Stimulated activated naive CD4-positive, alpha-beta T cell (primary cell): ENCODE measurements at places on chromosomes 2 and 18.

DNA sequence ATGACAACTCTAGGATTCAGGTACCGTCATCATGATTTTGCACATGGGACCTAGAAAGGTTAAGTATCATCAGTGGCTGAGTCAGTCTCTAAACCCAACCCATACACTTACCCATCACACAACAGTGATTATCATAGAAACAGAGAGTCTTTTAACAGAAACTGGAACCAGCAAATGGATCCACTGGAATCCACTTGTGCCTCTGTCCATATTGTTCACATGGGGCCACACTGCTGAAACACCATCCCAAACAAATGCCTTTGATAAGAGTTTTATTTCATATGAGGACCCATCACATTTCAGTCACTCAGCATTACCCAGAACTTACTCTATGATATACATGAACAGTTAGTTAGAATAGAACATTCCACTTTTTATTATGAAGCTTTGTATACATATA, 430.0 kb downstream of the STK39 start:
- no peak for DNase-seq

GRCh38 chr2:80889009-80889408, 584.5 kb upstream of the LRRTM1 start:
- no peak for DNase-seq

GRCh38 chr2:165440367-165440766, 29.1 kb upstream of the CSRNP3 start:
- no peak for DNase-seq

DNA sequence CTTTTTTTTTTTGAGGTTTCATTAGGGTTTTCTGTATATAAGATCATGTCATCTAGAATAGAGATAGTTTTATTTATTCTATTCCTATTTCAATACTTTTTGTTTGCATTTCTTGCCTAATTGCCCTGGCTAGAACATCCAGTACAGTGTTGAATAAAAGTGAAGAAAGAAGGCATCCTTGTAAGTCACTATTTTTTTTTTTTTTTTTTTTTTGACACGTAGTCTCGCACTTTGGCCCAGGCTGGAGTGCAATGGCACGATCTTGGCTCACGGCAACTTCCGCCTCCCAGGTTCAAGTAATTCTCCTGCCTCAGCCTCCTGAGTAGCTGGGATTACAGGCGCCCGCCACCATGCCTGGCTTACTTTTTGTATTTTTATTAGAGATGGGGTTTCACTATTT, 27.8 kb upstream of the RANBP2 start:
- DNase-seq: no peak

DNA sequence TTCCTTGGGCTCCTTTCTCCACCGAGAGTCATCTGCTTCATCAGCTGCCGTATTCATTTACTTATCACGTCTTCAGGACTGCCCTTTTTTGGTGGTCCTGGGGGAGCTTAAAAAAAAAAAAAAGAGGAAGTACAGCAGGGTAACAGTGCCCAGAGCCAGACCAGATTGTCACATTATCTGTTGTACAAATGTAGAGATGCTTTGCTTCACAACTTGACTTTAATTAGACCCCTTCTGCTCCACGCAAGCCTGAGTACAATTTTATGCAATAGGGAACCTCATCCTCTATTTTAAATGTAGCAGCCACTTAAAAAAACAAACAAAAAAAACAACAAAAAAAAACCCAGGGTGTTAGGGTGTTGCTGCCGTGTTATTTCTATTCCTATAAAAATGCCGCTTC, 128.3 kb downstream of the PRPF40A start:
- no peak for DNase-seq

GRCh38 chr18:35559867-35560266, 21.7 kb upstream of the GALNT1 start:
- DNase-seq: no peak

DNA sequence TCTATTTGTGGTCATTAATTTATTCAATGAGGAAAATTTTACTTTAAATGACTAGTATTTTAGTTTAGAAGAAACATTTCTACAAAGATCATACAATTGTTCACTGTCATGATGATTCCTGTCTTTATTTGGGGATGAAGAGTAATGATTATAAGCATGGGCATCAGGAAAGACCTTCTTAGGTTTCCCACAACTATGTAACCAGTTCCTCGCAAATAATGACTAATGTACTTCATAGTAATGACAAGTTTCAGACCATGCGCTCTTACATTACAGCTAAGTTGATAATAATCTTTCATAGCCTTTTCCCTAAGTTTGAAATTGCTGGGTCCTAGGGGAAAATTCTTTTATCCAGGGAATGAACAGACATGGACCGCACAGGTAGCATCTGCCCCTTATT, 90.5 kb downstream of the MYO5B start:
- no peak for DNase-seq

- DNase-seq: no peak
Observed at GRCh38 chr2:173221132-173221695, 133.5 kb upstream of the CDCA7 start.

- no peak for DNase-seq
Observed at GRCh38 chr2:119156105-119156890, 2.3 kb downstream of the C1QL2 start.

DNA sequence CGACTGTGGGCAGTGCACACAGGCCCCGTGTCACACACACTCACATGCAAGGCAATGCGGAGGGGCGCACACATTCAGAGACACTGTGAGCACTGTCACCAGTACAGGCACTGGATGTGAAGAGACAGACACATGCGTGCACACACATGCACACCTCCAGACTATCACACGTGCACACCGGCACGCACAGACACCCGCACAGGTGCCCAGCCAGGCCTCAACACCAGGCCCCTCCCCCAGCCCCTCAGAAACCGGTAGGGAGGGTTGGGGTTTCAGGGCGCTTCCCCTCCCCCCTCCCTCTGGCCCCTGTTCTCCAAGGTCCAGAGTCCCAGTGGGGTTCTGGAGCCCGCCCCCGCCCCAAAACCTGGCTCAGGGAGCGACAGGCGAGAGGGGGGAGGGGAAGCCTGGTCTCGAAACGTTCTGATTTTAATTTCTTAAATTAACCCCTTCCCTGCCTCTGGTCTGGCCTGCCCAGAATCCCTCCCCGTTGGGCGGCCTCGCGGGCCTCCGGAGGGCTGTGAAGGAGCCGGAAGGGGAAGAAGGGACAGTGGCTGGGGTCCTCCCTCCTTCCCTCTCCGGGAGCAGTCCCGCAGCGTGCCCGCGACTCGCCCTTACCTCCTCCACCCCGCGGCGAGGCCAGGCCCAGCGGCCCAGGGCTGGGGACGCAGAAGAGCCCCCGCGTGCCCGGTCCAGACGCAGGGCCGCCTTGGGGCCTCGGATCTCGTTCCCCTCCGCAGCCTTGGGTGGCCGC, 558 bp downstream of the FBXO41 start:
- no peak for DNase-seq

DNA sequence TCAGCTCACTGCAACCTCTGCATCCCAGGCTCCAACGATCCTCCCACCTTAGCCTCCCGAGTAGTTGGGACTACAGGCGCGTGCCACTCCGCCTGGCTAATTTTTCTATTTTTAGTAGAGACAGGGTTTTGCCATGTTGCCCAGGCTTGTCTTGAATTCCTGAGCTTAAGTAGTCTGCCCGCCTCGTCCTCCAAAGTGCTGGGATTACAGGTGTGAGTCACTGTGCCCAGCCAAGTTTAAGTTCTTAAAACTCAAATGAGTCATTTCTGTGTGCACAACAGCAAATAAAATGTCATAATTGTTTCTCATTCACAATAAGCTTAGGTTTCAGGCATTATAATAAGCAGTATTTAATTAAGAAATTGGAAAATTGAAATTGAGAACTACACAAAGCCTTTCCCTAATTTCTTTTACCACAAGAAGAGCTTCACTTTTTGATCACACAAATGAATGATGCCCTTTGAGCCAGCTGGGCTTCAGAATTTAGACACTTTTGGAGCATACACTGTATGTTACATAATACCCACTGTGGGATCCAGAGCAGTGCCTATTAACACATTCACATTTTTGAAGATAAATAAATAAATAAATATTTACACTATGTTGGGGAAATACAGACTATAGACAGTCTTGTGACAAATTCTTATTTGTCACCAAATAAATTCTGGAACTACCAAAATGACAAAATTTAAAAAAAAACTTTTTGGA, 8.6 kb upstream of the ME2 start:
- DNase-seq: no peak

DNA sequence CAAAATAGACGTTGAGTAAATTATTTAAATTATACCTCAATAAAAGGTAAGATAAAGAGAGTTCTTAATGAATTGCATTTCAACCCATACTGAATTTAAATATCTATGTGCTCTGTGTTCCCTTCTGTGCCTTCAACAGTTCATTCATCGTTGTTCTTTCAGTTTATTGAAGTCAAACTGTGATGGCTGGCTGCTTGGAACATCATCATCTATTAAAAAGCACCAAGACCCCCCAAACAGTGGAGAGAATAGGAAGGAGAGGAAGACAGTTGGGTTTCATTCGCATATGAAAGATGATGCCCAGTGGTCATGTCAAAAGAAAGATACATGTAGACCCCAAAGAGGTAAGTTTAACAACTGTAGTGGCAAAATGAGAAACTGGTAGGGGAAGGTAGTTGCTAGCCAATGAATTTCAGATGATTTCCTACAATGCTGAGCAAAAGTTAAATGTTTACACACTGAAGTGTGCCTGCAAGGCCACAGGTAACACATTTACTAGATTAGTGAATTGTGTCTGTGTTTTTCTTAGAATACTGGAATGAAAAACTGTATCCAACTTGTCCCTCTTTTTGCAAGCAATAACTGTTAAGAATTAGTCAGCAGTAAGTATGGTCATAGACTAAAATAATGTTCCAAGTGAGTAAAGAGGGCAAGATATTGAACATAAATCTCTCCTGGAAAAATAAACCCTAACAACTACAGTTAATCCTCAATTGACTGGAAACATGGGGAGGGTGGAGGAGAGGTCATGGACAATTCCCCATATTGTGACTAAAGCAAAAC, 331.3 kb downstream of the KIAA1328 start:
- no peak for DNase-seq

DNA sequence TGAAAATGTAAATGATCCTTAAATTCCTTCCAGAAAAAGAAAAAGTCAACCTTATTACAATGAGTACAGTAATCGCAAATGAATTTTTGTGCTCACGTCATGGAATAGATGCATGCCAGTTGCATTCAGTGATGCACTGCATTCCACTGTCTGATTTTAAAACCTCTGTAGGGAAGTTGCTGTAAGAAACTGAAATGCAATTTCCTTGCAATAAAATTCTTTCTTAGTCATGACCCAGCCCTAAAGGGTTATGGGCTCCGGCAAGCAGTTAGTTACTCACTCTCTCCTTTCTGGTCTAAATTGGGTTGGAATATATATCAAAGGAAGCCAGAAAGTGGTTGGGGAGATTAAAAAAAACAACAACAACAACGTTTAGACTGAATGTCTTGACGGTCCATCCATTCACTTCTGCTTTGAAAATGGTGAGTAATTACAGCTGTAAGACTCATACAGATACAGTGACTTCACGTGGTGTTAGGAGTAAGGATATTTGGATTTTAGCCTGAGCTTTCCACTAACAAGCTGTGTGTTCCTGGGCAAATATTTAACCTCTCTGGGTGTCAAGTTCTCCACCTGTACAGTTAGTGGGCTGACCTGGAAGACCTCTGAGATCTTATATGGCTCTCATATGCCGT, 8.6 kb upstream of the RND3 start:
- no peak for DNase-seq

- DNase-seq: no peak
Observed at GRCh38 chr2:36373149-36373926, 17.8 kb downstream of the CRIM1 start.

DNA sequence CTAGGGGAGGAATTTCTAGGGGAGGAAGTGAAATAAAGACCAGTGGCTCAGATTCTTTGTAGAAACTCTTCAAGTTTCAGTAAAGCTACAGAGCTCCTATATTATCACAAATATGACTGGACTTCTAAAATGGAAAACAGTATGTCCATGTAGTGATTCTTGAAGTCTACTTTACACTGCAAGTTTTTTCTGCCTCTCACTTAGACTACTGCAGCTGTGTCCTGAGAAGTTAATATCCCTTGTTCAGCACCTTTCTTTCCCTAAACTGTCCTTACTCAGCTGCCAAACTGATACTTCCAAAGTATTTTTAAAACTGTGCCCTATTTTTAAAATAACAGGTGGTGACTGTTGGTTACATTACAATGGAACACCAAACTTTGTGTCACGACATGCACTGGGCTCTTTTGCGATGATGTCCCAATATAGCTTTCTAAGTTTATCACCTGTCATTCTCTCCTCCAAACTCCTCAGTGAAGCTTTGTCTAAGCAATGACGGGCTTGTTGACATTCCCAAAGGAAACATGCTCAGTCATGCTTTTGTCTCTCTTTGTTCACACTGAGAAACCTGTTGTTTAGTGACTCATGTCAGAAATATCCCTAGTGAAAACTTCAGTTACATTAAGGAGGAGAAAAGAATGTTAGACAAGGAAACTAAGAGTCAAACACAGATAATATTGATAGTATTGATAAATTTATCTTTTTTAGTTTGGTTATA, 341.1 kb downstream of the ARL6IP6 start:
- no peak for DNase-seq

DNA sequence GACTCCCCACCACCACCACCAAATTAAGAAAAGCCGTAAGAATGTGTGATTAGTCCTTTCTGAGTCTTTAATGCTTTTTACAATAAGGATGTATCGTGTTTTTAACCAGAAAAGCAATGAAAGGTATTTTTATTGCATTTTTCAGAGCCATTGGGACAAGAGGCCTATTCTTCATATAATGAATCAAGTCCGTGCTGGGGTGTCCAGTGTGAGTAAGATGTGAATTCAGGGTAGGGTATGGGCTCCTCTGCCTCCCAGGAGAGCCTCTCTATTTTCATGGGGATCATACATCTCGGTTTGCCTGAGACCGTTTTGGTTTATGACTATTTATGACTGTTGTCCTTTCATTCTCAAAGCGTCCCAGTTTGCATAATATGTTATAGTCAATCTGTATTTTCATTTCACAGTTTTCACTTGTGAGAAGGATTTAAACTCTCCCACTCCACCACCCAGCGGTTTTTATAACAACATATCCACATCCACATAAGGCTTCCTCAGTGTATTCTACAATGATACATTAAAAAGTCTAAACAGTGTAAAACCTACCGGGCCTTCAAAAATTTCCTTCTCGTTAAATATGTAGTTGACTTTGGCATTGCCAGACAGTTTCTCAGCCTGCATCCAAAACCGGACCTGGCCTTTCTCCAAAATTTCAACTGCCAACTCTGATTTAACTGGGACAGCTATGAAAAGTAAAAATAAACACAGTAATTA, 80.8 kb upstream of the LPIN2 start:
- no peak for DNase-seq

DNA sequence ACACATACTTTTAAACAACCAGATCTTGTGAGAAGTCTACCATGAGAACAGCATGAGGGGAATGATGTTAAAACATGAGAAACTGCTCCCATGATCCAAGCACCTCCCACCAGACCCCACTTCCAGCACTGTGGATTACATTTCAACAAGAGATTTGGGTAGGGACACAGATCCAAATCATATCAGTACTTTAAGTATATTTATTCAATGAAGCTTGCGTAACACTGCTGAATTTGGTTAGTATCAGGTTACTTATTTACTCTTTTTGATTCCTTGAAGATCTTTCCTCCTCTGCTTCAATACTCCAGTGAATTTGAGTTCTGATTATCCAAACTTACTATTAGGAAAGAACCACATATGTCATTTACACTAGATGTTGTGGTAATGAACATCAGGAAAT, 418.6 kb downstream of the PIK3C3 start:
- no peak for DNase-seq

- no peak for DNase-seq
Observed at GRCh38 chr2:239393388-239393940, 7.4 kb downstream of the HDAC4 start.
